Hindlimb muscle (tissue), 1 donor: ENCODE measurements at places on chromosomes 7 and 10.

DNA sequence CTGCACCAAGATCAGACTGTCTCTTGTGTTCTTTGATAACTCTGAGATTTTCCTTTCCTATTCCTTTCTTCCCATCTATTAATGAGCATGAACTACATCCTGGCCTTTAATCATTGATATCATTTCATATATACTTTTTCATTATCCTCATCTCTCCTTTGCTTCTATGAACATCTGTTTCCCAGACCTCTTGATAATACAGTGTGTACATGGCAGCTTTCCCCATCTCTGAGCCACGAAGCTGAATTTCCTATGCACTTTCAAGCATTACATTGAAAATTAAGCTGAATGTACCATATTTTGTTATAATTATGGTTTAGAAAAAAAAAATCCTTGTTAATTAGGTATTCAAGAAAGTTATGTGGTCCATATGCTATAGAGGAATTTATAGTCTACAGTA is 60.9 kb upstream of the CREB5 start:
- DNase-seq: no peak

GRCh38 chr7:43666938-43667337 is 62.4 kb downstream of the COA1 start:
- DNase-seq: no peak

GRCh38 chr7:25675789-25676474 is 447.6 kb upstream of the NPVF start:
- DNase-seq: no peak

DNA sequence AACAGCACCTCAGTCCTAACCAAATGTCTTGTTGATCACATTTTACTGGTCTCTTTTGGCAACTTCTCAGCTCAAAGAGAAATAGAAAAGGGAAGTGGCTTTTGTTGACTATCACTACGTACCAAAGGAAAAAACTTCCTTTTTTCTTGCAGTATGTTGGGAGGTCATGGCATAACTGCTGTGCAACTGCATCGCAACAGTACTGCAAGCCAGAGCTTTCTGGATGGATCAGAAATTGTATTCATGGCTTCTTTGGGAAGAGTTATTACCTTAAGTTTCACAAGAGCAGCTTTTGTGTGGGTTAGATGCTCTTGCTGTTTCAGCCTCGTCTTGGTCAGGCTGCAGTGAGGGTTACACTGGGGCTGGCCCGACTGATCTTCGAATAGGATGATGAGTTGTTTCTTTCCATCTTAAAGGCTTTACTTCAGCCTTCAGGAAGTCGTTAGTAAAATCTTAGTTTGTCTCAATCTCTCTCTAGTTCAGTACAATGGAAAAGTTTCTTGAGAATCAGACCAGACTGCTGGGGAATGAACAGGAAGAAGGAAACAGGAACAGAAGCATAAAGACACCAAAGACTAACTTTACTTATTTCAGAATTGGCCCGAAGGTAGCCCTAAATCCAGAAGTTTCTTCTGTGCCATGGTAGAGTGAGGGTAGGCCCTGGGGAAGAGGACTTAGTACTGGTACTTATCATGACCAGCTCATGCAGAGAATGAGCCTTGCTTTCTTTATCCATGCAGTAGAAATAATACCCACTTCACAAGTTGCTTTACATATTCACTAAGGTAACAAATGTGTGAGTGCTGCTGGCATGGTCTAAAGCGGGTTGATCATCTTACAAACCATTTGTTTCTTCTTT is 153.6 kb downstream of the CELF2 start:
- DNase-seq: no peak

- DNase-seq: no peak
These were observed 50.9 kb downstream of the SGCE start for GRCh38 chr7:94605031-94605430.

- DNase-seq: no peak
These were observed 60.8 kb upstream of the ELN start for GRCh38 chr7:73966941-73967831.

DNA sequence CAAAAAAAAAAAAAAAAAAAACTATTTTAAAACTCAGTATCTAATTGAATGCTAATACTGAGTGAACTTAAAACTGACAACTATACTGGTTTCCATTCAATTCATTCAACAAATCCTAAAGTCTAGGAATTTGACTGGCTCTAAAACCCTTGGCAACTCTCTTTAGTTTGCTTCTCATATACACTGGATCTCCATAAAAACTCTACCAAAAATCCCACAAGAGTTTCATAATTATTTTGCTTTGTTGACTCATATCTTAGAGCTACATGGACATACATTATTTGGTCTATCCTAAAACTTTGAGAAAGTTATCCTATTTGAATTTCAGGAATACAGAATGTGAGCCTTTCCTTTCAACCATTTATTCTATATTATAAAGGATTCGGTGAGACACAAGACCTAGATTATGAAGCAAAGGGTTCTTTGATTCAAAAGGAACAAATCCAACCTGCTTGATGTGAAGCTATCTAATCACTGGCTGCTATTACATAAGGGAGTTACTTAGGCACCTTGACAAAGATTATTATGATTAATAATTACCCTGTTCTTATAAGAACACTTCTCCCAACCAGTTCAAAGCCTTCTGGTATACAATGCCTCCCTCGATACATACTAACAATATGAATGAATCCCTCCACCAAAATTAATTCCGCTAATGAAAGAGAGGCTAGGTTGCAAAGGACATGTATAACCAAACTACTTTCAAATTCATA is 15.8 kb upstream of the KMT2E start:
- DNase-seq: no peak

GRCh38 chr7:98681511-98681910 is 64.4 kb downstream of the NPTX2 start:
- DNase-seq: no peak

DNA sequence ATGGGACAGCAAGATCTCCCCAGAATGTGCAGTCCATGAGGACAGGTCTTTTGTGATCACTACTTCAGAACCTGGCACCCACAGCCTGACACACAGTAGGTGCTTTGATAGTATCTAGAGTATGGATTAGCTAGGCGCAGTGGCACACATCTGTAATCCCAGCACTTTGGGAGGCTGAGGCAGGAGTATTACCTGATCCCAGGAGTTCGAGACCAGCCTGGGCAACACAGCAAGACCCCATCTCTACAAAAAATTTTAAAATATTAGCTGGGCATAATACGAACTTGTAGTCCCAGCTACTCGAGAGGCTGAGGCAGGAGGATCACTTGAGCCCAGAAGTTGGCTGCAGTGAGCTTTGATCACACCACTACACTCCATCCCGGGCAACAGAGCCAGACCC is 22.3 kb upstream of the ARPC1B start:
- no peak for DNase-seq

- peak; percentile 79 for DNase-seq
These were observed 37.6 kb downstream of the R3HCC1L start for GRCh38 chr10:98172073-98172472.

- no peak for DNase-seq
These were observed 173.0 kb upstream of the LANCL2 start for GRCh38 chr7:55191926-55192692.

- no peak for DNase-seq
These were observed 369.7 kb upstream of the AKR1E2 start for GRCh38 chr10:4456279-4456678.

GRCh38 chr7:99040104-99040958 is 103.6 kb downstream of the SMURF1 start:
- peak; percentile 83 for DNase-seq

GRCh38 chr10:121088524-121088923 is 237.4 kb downstream of the WDR11 start:
- no peak for DNase-seq

- no peak for DNase-seq
These were observed 200.1 kb upstream of the NRG3 start for GRCh38 chr10:81674941-81675340.

DNA sequence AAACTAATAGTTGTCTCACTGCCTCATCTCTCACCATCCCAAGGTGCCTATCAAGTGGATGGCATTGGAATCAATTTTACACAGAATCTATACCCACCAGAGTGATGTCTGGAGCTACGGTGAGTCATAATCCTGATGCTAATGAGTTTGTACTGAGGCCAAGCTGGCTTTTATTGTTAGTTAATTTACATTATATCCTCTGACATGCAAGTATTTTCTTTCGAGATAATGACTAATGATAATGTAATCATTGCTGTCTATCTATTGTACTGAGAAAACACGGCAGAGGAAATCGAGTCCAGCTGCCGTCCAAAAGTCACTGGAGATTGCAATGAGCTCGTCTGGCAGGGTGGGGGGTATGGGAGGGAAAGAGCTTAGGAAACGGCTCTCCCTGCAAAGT is 172.4 kb upstream of the LANCL2 start:
- no peak for DNase-seq

GRCh38 chr7:19290968-19291367 is 145.7 kb upstream of the FERD3L start:
- DNase-seq: no peak

GRCh38 chr10:131949041-131949862 is 32.5 kb downstream of the BNIP3 start:
- DNase-seq: no peak

DNA sequence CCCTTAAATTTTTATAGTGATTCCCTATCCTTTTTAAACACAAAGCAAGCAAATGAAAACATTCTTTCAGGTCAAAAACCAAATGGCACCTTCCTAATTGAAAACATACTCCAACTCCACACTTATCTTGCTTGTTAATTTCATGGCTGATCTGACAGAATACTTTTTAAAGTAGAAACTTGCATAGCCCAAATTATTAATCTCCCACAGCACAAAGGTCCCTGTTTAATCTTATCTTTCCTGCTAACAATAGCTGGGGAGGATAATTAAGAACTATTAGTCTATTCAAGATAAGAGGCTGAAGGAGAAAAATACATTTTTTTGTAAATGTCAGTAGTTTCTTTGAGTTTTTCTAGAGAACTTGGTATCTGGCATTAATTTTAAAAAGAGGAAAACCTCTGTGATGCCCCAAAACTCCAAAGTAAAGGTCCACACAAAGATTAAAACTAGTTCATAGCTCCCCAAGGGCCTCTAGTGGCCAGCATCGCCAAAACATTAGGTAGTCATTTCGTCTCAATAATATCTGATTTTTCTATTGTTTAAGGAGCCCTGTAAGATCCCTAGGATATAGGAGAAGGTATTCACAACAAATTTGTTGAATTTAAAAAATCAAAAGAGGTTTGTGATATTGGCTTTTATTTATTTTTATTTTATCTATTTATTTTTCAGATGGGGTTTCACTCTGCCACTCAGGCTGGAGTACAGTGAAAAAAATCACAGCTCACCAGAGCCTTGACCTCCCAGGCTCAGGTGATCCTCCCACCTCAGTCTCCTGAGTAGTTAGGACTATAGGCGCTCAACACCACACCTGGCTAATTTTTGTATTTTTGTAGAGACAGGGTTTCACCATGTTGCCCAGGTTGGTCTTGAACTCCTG is 14.7 kb downstream of the CDNF start:
- DNase-seq: peak; percentile 24

GRCh38 chr7:107982918-107983389 is 20.0 kb downstream of the LAMB1 start:
- peak; percentile 90 for DNase-seq

- DNase-seq: no peak
These were observed 139.5 kb upstream of the RHEB start for GRCh38 chr7:151659219-151659618.

DNA sequence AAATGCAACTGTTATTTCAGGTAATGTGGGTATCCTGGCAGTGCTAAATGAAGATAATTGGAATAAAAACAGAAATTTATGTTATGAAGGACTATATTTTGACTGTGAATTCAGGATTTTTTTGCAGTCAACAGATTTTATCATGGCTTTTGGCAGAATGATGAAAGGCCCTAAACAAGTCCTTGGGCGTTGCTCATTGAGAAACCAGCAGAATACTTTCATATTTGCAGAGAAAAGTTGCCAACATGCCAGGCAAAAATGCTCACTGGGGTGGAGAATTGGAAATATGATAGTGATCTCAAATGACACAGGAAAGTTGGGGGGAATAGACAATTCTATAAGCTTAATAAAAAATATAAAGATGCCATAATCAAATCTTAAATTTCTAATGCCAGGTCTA is 121.1 kb downstream of the GPR85 start:
- DNase-seq: no peak

DNA sequence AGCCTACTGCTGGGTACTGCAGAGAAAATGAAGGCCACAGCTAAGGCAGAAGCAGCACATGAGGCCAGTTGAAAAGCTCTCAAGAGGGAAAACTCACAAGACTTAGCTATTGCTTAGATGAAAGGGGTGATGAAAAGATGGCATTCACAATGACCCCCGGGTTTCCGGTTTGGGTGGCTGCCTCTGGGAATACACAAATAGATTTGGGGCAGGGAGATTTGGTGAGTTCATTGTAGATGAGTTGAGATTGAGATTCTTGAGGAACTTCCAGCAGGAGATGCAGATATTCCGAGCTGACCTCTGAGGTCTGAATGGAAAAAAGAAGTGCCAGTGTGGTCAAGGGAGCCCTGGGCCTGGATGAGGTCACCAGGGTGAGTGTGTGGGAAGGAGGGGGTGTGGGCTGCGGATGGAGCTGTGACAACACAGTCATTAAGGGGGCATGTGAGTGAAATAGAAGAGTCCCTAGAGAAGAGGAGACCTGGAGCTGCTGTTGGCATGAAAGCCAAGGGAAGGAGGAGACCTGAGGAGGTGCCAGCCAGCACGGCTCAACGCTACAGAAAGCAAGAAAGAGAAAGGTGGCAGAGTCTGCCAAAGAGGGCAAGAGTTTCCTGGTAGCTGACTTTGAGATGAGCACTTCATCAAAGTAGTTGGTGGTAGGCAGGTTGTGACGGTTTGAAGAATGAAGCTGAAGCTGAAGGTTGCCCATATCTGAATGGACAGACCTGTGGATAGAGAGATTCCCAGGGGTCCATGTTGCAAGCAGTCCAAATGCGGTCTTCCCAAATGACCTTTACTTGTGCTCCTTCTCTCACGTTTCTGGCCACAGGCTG is 43.7 kb downstream of the HIF1AN start:
- DNase-seq: no peak

DNA sequence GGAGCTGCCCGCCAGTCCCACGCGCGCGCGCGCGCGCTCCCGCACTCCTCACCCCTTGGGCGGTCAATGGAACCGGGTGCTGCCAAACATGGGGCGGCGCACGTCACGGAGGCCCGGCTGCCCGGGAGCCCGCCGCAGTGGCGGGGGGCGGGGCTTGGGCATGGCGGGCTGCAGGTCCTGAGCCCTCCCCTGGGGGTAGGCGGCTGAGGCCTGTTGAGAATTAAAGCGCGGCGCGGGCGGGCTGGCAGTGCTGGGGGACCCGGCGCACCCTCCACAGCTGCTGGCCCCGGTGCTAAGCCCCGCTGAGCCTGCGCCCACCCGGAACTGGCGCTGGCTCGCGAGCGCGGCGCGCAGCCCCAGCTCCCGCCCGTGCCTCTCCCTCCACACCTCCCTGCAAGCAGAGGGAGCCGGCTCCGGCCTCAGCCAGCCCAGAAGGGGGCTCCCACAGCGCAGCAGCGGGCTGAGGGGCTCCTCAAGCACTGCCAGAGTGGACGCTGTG is 634.2 kb downstream of the ANKRD7 start:
- DNase-seq: no peak

- peak; percentile 63 for DNase-seq
These were observed 947 bp downstream of the HOXA3 start for GRCh38 chr7:27151341-27151930.

- DNase-seq: no peak
These were observed 43.9 kb upstream of the GRB10 start for GRCh38 chr7:50826371-50827172.
